Posterior cingulate gyrus (tissue), 11 donors: ENCODE measurements at places on chromosomes 4 and X.
A peak's percentile ranks its signal among the peaks of the same experiment; 100 is the strongest.

DNA sequence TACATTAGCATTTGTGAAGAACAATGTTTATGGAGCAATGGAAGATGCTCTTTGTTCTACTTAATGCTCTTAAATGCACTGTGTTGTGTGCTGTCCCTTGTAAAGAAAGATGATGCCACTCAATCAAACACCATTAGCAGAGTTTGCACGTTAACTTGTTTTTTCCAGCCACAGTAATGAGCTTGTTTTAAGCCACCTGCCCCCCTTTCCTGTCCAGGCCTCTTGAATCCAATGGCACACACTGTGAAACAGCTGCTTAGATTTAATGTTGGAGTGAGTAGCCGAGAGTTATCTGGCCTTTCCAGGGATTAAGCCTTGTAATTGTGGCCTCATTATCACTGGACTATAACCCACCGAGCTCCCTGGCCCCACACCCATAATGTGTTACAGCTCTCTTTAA, 86.0 kb downstream of the PAK3 start:
- DNase-seq = no peak

- DNase-seq = no peak
Measured at GRCh38 chr4:55330241-55330640, 15.8 kb upstream of the SRD5A3 start.

GRCh38 chr4:16908377-16909021, 10.1 kb upstream of the LDB2 start:
- DNase-seq = no peak

DNA sequence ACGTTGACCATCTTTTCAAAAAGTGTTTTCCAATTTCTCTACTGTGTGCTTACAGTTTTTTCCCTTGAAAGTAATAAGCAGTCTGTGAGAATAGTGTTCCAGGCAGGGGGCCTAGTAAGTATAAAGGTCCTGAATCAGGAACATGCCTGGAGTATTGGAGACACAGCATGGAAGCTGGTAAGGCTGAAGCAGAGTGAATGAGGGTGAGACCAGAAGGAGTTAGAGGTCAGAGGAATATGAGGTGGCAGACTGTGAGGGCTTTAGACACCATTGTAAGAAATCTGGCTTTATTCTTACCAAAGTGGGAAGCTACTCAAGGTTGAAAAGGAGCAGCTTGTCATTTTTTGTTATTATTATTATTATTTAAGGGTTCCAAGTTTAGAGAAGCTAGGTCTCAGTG, 107.4 kb downstream of the CT47B1 start:
- no peak for DNase-seq

GRCh38 chr4:170198747-170199146, 109.0 kb upstream of the AADAT start:
- no peak for DNase-seq

GRCh38 chrX:46865281-46865680, 28.4 kb downstream of the RP2 start:
- no peak for DNase-seq

DNA sequence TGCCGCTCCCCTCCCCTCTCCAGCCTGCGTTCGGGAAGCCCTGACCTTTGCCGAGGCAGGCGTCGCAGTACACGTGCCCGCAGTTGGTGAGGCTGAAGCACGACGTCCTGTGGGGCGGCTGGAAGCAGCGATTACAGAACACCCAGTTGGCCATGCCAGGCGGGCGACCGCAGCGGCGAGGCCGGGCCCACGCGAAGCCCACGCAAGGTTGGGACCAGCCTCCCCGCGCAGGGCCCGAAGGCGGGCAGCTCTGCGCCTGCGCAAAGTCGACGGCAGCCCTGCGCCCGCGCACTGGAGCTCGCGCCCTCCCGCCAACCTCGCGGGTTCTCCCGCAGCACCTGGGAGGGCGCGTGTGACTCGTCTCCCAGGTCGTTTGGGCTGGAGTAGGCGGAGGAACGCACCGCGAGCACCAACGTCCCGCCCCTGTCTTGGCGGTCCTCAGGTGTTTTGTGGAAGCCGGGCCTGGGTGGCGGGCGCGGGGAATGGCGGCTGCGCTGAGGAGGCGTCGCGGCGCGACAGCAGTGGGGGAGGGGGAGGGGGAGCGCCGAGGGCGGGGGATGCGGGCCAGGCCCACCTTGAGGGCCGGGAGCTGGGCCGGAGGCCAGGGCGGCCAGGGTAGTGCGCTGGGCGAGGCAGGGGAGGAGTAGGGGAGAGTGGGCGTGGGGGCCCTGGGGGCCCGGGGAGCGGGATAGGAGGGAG, at the start of gene RNF212:
TSS of gene RNF212 (minus strand) at position 254 of the 699 bp plus-strand sequence. CDS start at position 154, 100 bp downstream.
- no peak for DNase-seq

DNA sequence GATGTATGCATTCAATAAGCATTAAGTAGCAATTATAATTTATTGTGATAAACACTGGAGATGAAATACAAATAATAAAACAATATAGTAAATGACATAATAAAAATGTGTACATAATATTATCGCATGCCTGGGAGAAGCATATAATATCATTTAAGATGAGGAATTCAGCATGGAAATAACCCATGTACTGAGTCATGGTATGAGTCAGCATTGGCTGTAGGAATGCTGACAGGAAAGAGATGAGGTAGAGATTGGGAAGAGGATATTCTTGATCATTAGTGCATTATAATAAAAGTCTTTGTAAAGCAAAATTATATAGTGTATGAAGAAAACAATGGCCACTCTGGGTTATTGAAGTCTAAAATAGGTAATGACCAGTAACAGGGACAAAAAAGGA, 82.8 kb downstream of the MAGEB10 start:
- no peak for DNase-seq

GRCh38 chr4:184756399-184756798, 22.5 kb upstream of the CENPU start:
- no peak for DNase-seq

- DNase-seq = no peak
Measured at GRCh38 chr4:41549478-41549877, 11.5 kb downstream of the LIMCH1 start.

GRCh38 chr4:84753321-84753972, 170.5 kb downstream of the CDS1 start:
- no peak for DNase-seq

- no peak for DNase-seq
Measured at GRCh38 chrX:26915064-26915463, 548.1 kb downstream of the PPP4R3C start.

DNA sequence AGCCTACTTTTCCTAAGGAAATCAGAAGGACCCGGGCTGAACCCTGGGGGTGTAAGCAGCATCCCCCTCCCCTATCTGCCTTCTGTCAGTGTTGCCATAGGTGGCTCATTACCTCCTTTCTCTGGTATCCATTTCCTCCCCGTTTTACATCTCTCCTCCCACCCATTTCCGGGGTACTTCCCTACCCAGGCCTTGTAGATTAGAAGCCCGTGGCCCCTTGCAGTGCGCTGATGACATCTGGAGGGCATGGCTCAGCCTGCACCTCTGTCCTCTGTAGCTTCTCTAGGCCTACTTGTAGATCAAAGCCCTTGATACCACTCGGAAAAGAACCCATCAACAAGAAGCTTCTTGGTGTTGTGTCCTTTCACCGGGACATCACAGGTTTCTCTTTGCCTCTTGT, 71.8 kb downstream of the NBDY start:
- no peak for DNase-seq

- no peak for DNase-seq
Measured at GRCh38 chr4:20778896-20779295, 78.6 kb downstream of the PACRGL start.

DNA sequence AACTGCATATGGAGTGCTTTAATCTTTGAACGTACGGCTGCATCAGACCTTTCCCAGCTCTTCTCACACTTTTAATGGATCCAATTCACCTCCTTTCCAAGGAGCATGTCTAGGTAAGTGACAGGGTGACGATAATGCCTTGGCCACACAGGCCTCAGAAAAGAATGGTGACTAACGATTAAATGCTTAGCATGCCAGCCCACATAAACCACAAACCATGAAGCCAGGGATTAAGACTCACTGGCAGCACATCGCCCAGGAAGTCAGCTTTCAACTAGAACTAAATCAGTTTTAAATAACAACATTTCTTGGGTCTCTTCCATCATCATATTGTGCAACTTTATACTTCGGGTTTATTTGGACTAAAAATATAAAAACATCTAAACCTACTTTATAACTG, 28.7 kb downstream of the INPP4B start:
- DNase-seq = no peak

- DNase-seq = peak; percentile 84
Measured at GRCh38 chr4:87209696-87210095, 10.7 kb downstream of the KLHL8 start.

DNA sequence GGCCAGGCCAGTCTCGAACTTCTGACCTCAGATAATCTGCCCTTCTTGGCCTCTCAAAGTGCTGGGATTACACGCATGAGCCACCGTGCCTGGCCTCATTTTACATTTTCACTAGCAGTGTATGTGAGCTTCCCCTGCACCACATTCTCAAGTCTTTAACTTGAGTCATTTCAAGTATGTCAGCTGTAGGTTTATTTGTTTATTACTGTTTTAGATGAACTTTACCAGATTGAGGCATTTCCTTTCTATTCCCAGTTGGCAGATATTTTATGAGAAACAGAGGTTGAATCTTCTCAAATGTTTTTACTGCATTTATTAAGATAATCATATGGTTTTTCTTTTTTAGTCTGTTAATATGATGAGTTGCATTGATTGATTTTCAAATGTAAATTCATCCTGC, 114.6 kb upstream of the SH3RF1 start:
- no peak for DNase-seq

- no peak for DNase-seq
Measured at GRCh38 chr4:172155838-172156345, 342.7 kb downstream of the GALNTL6 start.

- no peak for DNase-seq
Measured at GRCh38 chrX:38563030-38563429, 1.7 kb downstream of the TSPAN7 start.

DNA sequence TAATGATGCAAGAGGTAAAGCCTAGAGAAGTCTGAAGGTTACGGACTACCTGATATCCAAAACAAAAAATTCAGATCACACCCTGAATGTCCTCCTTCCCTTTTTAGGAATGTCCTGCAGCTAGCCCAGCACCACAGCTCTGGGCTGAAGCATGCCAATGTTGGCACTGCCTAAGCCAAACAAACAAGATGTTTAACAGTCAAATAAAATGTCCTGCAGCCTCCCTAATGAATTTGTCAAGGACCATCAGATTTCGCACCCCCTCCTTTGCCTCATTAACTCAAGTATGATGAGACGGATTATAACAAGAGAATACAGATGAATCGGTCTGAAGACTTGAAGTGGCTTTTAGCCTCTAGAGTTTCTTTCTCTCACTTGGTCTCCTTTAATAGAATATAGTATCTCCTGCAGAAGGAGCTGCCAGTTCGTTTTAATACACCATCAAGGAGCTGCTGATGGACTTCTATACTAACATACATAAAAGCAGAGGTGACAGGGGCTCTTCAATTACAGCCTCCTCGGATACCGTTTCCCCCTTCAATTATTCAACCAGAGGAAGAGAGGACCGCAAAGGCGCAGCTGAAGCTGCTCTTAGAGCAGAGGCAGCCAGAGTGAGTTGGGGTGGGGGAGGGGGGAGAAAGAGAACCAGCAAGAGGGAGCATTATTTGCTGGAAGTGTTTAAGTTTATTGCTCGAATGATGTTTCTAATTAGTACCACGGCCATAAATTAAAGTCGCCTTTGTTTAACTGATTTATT, 3.0 kb upstream of the MAB21L2 start:
- DNase-seq = no peak

DNA sequence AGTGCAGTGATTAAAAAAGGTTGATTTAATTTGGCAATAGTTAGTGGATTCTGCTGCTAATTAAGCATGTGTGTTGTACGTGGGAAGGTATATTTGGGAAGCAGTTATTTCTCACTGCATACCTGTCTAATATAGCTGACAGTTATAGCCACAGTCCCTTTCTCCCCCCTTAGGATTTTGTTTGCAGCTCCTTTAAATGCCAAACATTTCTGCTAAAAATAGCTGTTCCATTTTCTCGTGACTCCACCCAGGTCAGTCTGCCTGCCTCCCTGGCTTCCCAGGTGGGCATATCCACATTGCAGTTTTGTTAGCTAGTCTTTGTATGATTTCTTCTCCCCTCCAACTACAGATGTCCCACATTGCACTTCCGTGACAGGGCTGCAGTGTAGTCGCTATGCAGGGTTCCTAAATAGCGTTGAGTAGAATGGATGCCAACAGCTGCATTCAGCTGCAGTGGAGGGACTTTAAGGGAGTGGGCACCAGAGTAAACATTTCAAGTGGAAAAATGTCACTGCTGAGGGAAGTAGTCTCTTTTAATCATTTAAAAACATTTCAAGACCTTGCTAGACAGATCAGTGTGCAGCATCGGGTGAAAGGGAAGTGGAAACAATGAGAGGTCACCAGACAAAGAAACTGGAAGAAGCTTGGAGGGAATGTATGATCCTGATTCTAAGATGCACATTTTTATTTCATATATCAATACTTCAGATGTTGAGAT, 326.3 kb downstream of the RAPGEF2 start:
- no peak for DNase-seq

GRCh38 chr4:153427363-153428071, 38.6 kb upstream of the TMEM131L start:
- DNase-seq = no peak

- no peak for DNase-seq
Measured at GRCh38 chr4:156330436-156331031, 376.9 kb upstream of the CTSO start.
